ENCODE measurements at places on chromosomes 5 and 9. TPM values are rescaled to one million over a fixed set of nuclear protein-coding genes. Genes with fewer than 3 reads are reported as not detected.

Gene HEMGN
- total RNA-seq, result not detected

DNA sequence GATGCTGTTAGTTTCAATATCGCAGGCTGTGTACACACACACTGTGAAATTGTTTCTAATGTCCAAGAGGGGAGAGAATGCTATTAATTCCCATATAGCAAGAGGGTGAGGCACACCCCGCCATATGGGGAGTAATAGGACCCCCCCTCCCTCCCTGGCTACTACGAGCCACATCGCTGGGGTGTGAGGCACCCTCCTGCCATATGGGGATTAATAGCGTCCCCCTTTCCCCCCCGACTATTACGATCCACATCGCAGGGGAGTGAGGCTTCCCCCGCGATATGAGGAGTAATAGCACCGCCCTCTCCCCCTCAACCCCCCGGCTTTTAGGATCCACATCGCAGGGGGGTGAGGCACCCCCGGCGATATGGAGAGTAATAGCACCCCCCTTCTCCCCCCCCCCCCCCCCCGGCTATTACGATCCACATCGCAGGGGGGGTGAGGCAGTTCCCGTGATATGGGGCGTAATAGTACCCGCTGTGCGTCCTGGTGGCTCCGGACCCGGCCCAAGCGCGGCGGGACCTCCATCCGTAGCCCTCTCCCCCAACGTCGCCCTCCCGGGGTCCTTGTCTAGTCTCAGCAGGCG, 494 bp upstream of the STK32A start:
- H3K27ac ChIP-seq, result no peak overlapping the region
- DNase-seq, result no peak
- H3K4me1 ChIP-seq, result no peaks in the 10 kb centered on the region
- peak overlapping the region; percentile 36 for H3K4me3 ChIP-seq
- peaks cover 68% of the 10 kb centered on the region for H3K27me3 ChIP-seq

DNA sequence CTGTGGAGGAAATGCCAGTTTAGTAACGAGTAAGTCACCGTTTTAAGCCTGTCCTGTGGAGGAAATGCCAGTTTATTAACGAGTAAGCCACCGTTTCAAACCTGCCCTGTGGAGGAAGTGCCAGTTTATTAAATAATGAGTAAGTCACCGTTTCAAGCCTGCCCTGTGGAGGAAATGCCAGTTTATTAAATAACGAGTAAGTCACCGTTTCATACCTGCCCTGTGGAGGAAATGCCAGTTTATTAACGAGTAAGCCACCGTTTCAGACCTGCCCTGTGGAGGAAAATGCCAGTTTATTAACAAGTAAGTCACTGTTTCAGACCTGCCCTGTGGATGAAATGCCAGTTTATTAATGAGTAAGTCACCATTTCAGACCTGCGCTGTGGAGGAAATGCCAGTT, 18.9 kb upstream of the PDCD6 start:
- H3K4me1 ChIP-seq, result peaks cover 9% of the 10 kb centered on the region
- H3K36me3 ChIP-seq, result peaks cover 42% of the 10 kb centered on the region
- H3K27ac ChIP-seq, result peak overlapping the region; percentile 78
- no peaks in the 10 kb centered on the region for H3K27me3 ChIP-seq
- no peak overlapping the region for H3K4me3 ChIP-seq

DNA sequence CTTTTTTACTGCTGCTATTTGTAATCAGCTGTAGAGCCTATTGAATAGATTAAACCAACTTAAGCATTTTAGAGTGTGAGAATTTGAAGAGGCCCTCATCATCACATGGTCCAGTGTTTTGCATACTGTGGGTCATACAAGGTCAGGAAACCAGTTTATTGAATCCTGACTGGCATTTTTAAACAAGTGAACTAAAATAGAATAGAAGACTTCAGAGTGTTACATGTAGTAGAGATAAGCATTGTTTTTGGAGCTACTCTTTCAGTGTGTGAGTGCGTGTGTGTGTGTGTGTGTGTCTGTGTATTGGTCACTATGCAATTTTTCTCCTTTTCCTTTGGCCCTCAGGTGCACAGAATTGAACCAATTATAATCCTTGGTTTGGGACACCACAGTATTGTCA, 114.4 kb downstream of the SLC28A3 start:
- no peaks in the 10 kb centered on the region for H3K27me3 ChIP-seq
- no peaks in the 10 kb centered on the region for H3K36me3 ChIP-seq
- no peak for DNase-seq
- H3K4me1 ChIP-seq, result no peaks in the 10 kb centered on the region
- H3K27ac ChIP-seq, result no peak overlapping the region
- H3K4me3 ChIP-seq, result no peak overlapping the region

DNA sequence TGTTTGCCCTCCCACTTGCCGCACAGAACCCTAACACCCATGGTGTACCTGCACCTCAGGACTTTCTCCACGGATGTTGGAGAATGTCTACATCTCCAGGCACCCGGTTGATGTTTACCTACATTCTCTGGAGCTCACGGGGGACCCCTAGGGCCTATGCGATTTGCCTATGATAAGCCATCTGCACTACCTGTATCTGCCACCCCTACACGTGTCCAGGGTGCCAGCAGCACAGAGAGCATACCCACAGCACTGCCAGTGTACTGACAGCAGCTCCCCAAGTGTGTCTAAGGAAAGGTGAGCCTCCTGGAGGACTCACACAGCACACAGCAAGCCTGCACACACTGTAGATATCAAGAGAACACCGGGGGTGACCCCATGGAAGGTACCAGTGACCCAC, 31.3 kb upstream of the LMX1B start:
- no peaks in the 10 kb centered on the region for H3K4me1 ChIP-seq
- no peaks in the 10 kb centered on the region for H3K27me3 ChIP-seq
- no peak overlapping the region for H3K27ac ChIP-seq
- no peak for DNase-seq
- no peak overlapping the region for H3K4me3 ChIP-seq
- no peaks in the 10 kb centered on the region for H3K36me3 ChIP-seq

DNA sequence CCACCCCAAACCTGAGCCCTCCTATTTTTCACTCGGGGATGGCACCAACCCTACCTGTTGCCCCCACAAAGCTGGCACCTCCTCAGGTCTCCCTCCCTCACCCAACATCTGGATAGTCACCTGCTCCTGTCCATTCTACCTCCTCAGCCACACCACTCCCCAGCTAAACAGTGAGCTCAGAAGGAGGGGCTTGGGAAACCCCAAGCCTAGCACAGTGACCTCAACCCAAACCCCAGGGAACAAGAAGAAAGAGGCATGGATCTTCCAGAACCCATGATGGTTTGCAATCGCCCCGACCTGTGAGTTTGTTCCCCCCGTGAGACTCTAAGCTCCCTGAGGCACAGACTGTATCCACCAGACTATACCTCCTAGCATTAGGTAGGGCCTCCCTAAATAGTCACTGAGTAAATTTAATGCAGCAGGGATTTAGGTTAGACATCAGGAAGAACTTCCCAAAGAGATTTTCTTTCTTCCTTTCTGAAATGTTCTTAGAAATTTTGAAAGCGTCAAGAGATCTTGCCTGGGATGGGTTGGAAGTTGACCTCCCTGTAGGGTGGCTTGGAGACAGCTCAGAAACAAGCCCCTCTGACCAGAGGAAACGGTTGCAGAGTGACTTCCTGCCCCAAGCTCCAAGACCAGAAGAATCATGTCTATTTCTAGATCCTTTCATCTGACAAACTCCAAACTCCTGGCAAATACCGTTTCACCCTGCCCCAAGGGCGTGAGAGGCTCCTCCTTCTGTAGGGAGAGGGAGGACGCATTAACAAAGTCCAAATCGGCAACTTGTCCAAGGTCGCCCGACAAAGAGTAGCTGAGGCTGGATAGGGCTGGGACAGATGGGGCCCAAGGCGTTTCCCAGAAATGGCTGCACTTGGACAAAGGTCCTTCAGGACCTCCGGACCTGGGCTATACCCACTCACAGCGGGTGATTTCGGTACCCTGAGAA, 4.1 kb downstream of the FIBCD1 start:
- no peak overlapping the region for H3K27ac ChIP-seq
- no peaks in the 10 kb centered on the region for H3K4me1 ChIP-seq
- no peak overlapping the region for H3K4me3 ChIP-seq

All from A673 (cell line).